ENCODE measurements at places on chromosomes 6 and 20.

- no peak for DNase-seq
These were observed 4.1 kb upstream of the SPATA2 start for GRCh38 chr20:49919461-49919860.

DNA sequence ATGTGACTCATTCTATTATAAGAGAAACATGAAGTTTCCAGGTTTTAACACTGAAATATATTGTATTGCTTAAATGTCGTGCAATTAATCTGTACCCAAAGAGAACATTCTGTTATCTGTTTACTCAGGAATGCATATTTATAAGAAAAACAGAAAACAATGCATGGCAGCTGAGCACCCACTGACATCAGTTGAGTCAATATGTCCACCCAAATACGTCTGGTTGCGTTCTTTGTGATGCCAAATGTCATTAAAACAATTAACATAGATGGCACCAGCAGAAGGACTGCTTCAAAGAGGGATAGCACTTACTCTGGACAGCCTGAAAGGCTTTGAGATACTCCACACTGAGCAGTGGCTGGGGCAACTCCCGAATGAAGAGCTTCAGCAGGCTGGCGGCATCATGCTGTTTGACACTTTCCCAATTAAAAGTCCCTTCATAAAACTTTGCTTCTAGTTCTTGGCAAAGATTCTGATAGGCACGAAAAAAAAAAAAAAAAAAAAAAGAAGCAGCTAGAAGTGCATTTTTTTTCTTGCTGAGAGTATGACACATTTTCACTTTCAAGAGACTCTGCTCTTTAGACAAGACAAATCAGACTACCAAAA, 102.3 kb downstream of the ARHGAP18 start:
- DNase-seq, result no peak

GRCh38 chr6:169932491-169932890, 181.1 kb downstream of the ERMARD start:
- no peak for DNase-seq

DNA sequence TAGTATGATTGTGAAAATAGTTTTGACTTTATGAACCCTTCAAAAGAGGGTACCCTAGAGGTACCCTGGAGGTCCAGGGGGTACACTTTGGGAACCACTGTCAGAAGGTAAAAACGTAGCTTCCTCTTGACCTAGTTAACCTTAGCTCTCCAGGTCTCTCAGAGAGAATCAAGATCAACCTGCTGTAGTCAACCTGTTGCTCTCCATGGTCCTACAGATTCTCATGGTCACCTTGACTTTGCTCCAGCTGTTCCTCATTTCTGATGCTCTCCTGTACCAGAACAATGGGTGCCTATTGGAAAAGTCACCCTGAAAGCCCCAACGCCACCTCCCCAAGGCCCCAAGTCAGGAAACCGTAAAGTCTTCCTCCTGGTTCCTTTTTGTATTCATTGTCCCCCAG, 294.4 kb upstream of the CDH4 start:
- DNase-seq, result no peak

DNA sequence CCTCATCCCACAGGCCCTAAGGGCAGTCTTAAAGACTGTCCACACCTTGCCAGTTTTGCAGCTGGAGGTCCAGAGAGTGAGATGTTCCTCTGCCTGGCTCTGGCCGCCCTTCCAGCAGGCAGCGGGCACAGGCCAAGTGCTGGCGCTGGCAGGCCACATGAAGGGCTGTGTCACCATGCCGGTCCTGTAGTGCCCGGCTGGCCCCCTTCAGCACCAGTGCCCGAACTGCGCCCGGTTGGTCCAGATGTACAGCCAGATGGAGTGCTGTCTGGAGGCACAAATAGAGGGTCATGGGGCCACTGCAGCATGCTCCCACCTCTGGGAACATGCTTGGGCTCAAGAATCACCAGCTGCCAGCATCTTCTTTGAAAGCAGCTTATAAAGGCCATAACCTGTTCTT, 3.8 kb downstream of the NFKBIE start:
- no peak for DNase-seq

DNA sequence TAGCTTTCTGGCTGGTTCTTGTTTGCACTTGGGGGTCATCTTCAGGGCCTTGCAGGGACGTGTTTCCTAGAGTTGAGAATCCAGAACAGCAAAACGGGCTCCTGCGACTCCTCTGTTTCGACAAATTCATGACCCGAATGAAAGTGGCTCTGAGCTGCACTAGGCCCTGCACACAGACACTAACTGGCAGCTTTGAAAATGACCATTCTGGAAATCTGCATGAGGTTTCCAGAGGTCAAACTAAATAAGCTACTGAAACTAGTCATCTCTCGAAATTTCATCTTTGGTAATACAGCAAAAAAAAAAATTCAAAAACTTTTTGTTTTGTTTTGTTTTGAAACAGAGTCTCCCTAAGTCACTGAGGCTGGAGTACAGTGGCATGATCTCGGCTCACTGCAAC, 15.5 kb upstream of the BMP7 start:
- no peak for DNase-seq
